Epithelial cell of esophagus (primary cell): ENCODE measurements at places on chromosomes 7 and 10.
A peak's percentile ranks its signal among the peaks of the same experiment; 100 is the strongest.

DNA sequence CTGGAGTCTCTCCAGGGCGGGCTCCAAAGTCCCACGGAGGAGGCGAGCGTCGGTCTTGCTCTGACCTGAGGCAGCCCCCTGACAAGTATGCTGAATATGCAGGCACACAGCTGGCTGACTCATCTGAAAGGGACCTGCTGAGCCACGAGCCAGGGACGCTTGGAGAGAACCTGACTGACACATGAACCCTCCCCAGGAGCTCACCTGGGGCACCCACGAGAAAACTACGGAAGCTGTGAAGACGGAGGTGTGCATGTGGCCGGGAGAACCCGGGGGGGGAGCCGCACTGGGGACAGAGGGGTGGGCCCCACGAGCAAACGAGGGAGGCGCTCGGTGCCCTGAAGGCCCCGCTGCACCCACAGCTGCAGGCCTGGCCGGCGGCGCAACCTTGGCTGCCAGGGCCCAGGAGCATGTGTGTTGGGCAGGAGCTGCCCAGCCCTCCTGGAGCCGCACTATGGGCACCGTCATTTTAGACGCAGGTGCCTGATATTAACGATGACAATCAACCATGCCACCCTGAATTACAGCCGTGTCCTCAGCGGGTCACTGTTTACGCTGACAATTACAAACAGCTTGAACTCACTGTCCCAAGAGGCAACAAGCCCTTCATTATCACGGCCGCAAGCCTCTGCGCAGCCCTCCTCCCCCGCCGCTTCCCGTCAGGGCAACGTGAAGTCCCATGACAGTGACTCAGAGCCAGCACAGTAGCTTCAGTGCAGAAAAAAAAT, 64.7 kb downstream of the DIP2C start:
- DNase-seq: peak; percentile 30

DNA sequence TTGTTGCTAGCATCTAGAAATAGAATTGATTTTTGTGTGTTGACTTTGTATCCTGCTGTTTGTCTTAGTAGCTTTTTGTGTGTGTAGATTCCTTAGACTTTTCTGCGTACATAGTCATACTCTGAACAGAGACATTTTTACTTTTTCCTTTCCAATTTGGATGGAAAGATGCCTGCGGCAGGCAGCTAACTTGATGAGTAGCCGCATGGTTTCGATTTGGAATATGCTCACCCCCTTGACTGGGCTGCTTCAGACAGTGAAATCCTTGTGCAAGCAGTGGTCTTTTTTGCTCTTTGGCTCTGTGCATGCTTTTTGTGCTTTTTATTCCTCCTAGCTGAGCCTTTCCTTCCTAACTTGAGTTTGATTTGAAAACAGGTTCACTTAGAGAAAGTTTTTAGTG, 71.8 kb downstream of the HHEX start:
- no peak for DNase-seq

GRCh38 chr10:78860260-78860914, 208.4 kb upstream of the ZMIZ1 start:
- DNase-seq: no peak

GRCh38 chr7:158245724-158246041, 341.9 kb downstream of the PTPRN2 start:
- DNase-seq: no peak

- no peak for DNase-seq
Measured at GRCh38 chr7:126462405-126462804, 790.3 kb downstream of the GRM8 start.

- DNase-seq: no peak
Measured at GRCh38 chr10:111087968-111088505, 11.2 kb downstream of the ADRA2A start.

- no peak for DNase-seq
Measured at GRCh38 chr10:94490789-94491039, 54.9 kb upstream of the HELLS start.

GRCh38 chr10:36224431-36224985, 582.4 kb upstream of the FZD8 start:
- peak; percentile 59 for DNase-seq

DNA sequence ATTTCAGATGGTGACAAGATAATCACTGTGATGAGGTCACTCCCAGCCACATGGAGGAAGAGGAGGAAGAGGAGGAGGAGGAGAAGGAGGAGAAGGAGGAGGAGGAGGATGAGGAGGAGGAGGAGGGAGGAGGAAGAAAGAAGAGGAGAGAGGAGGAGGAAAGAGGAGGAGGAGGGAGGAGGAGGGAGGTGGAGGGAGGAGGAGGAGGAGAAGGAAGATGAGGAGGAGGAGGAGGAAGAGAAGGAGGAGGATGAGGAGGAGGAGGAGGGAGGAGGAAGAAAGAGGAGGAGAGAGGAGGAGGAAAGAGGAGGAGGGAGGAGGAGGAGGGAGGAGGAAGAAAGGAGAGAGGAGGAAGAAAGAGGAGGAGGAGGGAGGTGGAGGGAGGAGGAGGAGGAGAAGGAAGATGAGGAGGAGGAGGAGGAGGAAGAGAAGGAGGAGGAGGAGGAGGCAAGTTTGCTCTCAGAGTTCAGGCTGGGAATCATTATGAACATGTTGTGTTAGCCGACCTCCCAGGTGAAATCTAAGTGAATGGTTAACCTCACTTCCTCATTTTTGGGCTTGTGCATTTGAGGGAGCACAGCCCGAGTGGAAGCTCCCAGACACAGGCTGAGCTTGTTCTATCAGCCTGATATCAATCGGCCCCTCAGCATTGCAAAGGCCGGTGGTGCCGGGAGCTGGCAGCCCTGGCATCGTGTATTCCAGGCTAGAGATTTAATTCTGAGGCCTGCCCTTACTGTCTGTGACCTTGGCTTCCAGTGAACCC, 236.2 kb upstream of the PITRM1 start:
- no peak for DNase-seq

DNA sequence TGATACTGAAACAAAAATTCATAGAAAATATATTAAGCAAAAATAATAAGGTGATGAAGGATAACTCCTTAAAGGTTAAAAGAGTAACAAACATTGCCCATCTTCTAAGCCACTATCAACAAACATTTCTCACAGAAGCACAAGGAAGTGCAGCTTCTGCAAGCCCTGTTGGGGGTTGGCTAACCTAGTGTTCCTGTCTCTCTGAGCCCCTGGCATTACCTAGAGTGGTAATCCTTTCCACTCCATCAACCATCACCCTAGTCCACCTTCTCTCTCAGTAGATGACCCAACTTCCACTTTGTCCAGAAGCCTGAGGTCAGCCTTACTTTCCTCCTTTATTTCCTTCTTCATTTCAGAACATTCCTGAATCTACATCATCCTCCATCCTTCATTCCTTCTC, 59.7 kb downstream of the HIPK2 start:
- DNase-seq: no peak

DNA sequence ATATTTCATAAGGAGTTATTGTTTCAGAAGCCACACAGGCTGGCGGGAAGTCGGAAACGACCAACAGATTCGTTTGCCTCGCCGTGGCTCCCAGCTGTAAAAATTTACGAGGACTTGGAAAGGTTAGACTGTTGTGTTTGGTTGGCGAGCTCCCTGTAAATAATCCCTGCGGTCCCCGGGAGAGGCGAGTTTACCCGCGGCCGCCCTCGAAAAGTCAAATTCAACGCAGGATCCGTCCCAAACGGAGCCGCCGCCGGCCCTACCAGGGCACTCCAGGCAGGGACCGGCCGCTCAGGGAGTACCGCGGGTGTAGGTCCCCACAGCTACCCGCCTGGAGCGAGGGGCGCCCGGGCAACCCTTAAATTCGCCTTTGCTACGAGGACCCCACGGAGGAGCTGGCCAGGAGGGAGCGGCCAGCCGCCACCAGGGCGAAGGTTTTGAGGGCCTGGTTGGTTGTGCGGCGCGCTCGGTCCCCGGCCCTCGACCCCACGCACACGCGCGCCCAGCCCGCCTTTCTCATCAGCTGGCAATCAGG, 726 bp upstream of the HOXA9 start:
- no peak for DNase-seq

DNA sequence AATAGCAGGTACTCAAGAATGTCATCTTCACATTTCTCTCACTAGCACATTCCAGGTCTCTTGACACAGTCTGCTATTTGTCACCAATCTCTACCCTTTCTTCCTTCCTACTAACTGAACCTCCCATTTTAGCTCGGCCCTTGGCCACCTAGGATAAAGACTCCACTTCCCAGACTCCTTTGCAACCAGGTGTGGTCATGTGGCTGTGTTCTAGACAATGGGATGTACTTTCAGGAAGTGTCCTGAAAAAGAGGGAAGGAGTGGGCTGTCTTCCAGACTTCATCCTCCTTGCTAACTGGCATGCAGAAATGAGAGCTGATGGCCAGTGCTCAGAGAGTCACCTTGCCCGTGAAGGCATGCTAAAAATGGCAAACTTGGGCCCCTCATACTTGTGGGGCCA, 139.2 kb downstream of the AMPH start:
- no peak for DNase-seq

GRCh38 chr10:34547291-34547690, 267.8 kb downstream of the PARD3 start:
- DNase-seq: no peak

GRCh38 chr10:34615770-34616169, 199.3 kb downstream of the PARD3 start:
- DNase-seq: no peak

GRCh38 chr7:24141874-24142509, 142.0 kb upstream of the NPY start:
- DNase-seq: peak; percentile 13

DNA sequence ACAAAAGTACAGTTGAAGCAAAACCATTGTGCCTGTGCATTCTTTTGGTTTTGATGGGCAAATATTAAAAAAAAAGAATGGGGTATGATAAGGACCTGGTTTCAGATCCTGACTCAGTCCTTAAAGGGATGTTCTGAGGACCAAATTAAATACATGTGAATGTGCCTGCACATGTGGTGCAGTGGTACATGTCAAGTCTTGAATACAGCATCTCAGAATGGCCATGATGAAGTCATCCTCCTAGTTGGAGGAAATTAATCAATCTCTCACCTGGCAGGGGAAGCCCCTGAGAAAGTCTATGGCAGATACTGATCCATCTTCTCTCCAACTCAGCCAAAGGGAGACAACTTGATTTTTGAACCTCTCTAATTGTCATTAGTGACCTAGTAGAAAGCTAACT, 207.0 kb downstream of the SUGCT start:
- peak; percentile 81 for DNase-seq

- DNase-seq: no peak
Measured at GRCh38 chr7:137020351-137020750, 151.9 kb downstream of the CHRM2 start.

GRCh38 chr10:9853405-9854355, 1164.0 kb upstream of the CELF2 start:
- DNase-seq: no peak

DNA sequence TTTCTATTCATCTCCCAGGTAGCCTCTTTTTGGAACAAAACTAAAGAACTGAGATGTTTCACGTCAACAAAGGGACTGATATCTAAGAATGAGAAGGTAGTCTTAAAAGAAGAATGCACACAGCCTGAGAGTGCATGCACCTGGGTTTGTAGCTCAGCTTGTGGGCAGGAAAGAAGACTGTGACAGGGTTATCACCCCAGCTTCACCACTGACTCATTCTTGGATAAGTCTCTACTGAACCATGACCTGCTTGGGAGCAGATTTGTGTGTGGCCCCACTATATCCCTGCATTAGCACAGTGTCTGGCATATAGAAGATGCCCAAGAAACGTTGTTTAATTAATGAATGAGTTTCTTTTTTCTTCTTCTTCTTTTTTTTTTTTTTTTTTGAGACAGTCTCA, 187.5 kb downstream of the GPAM start:
- no peak for DNase-seq

- DNase-seq: no peak
Measured at GRCh38 chr10:72275351-72276012, 1.8 kb downstream of the DDIT4 start.

DNA sequence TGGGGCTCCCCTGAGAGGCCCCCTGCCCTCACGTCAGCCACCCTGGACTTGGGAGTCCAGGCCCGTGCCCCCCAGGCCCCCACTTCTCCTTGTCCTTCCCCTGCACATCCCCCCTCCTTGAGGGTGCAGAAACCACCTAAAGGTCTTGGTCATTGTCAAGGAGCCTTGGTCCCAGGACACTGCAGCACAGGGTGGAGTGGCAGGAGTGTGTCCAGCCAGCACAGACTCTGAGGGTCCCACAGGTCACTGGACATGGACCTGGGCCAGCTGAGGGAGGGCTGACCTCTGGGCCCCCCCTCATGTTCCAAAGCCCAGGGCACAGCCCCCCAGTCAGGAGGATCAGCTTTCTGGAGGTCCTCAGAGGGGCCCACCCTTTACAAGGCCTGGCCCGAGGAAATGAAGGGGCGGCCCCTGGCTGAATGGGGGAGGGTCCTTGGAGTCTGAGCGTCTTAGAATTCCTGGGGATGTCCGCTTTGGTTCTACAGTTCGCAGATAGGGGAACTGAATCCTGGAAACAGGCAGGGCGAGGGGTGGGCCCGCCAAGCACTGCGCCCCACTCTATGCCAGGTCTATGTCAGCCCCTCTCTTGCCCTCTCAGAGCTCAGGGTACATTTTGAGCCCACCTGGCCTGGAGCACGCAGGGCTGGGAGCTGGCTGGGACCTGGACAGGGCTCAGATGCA, 54.0 kb downstream of the PWWP2B start:
- no peak for DNase-seq

DNA sequence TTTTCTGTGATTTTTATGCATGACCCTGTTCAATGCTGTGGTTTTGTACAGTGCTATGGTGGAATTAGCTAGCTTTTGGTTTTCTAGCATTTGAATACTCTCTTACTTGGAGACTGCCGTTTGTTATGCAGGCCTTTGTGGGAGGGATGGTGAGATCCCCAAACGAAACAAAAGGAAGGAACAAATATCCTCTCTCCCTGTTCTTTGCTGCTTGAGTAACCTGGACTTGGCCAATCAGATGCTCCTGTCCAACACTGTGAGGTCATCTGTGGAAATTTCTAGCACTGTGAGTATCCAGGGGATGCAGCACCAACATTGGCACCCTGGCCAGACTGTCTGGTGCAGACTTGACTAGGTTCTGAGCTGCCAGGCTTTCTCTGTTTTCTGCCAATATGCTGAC, 314.4 kb downstream of the ANKRD30A start:
- no peak for DNase-seq

- peak; percentile 30 for DNase-seq
Measured at GRCh38 chr7:1812509-1813393, 142.7 kb downstream of the ELFN1 start.

- DNase-seq: peak; percentile 80
Measured at GRCh38 chr7:140033036-140033435, 29.7 kb downstream of the PARP12 start.

GRCh38 chr10:87092861-87093631, 1.6 kb downstream of the GLUD1 start:
- DNase-seq: peak; percentile 71

GRCh38 chr10:47383261-47384147, 589 bp downstream of the ZNF488 start:
- peak; percentile 18 for DNase-seq
